CD4-positive, CD25-positive, alpha-beta regulatory T cell (primary cell): ENCODE measurements at places on chromosomes 5 and 9.
A peak's percentile ranks its signal among the peaks of the same experiment; 100 is the strongest.

- no peak for DNase-seq
Observed at GRCh38 chr9:26789959-26790358, 102.6 kb downstream of the CAAP1 start.

DNA sequence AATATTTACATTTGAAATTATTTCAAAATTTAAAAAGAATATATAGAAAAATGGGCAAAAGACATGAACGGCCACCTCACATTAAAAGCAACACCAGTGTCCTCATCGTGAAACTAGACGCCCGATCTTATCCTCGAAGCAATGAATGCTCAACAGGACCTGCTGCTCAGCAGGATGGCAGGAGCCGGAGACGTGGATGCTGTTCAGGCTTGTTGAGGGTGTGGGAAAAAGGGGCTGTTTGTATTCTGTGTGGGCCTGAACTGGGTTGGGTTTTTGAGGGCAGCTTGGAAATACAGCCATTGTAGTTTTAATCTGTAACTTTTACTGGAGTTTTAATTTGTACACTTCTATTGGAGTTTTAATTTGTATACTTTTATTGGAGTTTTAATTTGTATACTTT lies 20.3 kb downstream of the EXOC3 start:
- DNase-seq: no peak

DNA sequence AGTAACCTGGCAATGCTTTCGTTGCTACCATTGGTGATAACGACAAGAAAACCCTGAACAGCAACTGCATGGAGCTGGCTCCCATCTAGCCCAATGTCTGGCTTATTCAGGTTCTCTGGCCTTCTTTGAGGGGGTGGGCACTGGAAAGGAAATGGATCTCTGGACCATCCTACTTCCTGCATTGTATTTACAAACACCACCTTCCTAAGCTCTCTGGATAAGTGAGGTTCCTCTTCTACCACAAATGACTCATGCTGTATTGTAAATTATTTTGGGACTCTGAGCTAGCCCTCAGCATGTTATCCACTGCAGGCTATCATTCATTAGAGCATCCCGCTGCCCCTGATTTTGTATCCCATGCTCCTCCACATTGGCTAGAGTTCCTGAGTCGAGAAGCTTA lies 136.9 kb upstream of the KLF9 start:
- no peak for DNase-seq

DNA sequence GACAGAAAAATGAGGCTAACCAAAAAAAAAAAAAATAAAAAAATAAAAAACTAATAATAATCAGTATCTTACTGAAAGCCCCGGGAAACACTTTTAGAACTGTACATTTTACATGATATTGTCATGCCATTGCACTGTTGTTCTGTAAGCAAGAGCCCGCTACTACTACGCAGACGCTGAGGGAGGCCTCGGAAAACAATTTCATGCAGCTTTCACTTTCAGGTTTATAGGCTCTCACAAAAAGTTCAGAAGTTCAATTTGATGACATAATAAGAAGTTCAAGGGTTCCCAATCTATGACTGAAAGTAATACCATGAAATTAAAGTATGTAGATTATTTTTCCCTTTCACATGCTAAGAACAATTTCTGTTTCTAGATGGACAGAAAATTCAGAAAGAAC lies 318.3 kb upstream of the ITGA1 start:
- DNase-seq: peak; percentile 41

DNA sequence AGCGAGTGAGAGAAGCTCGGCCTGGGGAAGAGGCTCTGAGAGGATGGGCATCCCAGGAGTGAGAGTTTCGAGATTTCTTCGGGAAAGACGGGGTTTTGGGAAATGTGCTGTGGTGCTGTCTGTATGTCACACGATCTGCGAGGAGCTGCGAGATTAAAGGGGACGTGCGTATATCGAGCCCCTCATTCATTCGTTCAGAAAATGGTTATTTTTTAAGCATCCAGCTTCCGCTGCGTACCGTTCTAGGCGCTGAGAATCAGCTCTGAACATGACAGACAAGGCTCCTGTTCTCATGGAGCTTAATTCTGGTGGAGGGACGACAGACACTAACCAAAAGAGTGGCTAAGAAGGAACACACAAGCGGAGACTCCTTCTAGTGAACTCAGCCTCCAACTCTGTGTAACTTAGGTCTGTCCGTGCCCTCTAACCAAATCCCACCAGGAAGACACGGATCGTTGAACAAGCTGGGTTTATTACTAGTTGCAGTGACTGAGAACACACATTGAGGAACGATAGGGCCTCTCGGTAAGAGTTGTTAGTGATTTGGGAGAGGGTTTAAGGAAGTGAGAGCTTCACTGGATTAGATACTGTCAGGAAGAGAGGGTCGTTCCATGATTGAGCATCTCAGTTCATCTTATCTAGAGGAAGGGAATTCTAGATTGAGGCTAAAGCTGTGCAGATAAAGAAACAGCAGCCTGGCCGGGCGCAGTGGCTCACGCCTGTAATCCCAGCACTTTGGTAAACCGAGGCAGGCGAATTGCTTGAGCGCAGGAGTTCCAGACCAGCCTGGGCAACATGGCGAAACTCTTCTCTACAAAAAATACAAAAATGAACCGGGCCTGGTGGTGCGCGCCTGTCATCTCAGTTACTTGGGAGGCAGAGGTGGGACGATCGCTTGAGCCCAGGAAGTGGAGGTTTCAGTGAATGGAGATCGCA lies 1.0 kb upstream of the FBXW11 start:
- no peak for DNase-seq

GRCh38 chr9:34554211-34555001 lies 31.6 kb upstream of the ENHO start:
- no peak for DNase-seq

DNA sequence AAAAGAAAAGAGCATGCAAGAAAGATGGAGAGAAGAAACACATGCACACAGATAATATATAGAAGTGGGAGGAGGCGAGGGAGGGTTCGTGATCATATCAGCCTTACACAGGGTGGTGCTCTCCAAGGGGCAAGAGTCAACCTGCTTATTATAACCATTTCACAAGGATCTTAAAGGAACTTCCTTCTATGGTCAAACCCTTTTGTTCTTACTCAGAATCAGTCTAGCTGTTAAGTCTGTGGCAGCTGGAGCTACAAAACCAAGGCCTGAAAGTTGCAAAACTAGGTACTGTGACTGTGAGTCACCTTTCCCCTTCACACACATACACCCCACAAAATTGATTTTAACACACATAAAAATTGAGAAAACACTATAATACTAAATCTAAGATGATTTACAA lies 18.5 kb upstream of the ERMP1 start:
- DNase-seq: no peak

DNA sequence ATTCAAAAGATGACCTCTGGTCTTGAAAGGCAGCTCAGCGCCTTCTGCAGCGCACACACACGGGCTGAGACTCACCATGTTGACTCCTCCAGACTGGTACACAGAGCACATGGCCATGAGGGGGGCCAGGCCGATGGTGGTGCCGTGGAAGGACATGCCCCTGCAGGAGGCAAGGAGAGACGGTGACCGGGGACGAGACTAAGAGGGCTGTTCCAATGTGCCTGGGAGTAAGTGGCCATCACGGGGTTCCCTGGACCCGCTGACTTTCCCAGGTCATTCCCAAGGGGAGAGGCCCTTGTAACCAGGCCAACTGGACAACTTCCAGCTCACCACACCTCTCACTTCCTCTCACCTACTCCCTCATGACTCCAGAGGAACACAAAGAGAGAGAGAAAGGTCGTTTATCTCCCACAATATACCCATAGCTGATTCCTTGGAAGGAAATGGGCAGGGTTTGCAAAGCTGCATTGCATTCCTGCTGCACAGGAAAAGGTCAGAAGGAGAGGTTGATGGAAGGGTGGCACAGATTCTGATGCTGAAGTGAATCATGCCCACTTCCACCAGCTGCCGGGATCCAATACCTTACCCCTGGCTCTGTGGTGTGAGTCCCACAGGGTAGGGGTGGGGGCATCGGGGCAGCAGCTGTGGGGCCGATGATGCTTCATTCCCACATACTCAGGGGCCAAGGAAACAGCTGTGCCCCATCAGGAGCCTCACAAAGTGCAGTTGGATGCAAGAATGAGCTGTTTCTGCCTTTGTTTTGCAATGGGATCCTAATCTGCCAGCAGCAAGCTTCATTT lies 47.2 kb downstream of the NIPAL4 start:
- DNase-seq: no peak
